Glomerular endothelial cell (primary cell): ENCODE measurements at places on chromosomes 3 and 15. TPM values are rescaled to one million over a fixed set of nuclear protein-coding genes. Genes with fewer than 3 reads are reported as not detected.
A peak's percentile ranks its signal among the peaks of the same experiment; 100 is the strongest.

- DNase-seq, result no peak
These were observed 20.9 kb downstream of the GREM1 start for GRCh38 chr15:32738666-32739065.

- DNase-seq, result peak; percentile 47
These were observed 289.8 kb upstream of the ROPN1 start for GRCh38 chr3:124281453-124282316.

DNA sequence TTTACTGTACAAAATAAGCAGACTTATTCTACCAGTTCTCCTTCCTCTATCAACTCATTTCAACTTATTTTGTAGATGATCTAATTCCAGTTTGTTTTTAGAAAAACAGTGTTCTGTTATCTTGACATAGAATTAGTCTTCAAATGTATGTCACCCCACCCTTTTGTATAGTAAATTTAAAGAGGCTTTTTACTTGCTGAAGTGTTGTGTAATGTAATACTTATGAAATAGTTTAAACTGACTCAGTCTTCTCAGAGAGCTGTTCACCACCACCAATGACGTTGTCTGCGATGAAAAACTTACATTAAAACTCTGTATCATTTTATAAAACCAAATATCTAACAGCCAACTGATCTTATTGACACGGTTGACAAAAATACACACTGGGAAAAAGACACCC, 82.9 kb downstream of the RAP2B start:
- no peak for DNase-seq

DNA sequence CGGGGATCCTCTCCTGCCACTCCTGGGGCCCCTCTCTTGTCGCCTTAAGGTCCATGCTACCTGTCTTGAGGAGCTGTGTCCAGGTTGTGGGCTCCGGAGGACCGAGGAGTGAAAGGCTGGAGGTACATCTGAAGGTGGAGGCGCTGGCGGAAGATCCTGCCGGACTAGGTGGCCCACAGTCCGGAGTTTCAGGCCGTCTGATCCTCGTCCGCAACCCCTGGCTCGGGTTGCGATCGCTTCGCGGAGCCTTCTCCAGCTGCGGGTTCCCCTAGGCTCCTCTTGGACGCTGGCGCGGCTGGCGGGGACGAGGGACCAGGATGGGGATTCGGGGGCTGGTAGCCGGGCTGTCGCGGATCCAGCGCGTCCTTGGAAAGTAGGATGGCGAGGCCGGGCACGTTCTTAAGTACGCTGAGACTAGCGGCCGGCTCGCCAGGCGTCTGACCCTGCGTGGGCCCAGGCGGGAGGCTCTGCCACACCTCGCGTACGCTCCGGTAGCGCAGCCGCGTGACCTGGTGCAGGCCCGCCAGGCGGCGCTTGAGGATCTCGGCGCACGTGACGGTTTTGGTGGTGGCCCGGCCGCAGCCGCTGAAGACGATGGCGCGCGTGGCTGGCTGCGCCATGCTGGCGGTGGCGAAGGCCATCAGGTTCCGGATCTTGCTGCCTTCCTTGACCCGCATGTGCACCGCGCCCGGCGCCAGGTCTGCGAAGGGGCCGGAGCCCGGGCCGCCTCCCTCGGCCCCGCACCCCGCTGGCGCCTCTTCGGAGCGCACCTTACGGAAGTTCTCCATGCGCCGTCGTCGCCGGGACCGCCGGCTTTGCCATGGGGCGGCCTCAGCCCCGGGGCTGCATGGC, 550 bp downstream of the RPP25 start:
- no peak for DNase-seq

DNA sequence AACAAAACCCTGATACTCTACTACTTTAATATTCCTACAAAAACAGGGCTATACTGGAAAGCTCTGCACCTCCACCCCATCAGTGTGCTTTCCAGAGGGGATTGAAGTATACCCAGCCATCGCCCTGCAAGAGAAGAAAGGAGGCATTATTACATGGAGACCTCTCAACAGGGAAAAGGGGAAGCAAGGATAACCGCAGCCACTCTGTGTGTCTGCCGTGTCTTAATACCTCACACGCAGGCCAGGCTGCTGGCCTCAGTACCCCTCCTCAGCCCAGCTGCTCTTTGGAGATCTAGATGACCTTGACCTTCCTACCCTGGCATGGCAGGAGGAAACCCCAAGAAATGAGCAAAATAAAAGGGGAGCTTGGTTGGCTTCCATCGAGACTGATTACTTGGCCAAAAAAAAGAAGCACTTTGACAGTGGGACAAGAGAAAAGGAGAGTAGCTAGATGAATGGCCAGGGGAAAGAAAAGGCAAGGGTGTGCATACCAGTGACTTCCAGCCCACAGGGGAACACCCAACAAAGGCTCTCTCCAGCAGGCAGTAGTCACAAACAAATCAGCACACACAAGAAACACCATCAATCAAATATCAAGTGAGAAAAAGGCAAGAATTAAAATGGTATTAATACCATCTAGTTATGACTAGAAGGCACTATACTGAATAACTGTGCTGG, 129.4 kb downstream of the STT3B start:
- DNase-seq, result no peak

DNA sequence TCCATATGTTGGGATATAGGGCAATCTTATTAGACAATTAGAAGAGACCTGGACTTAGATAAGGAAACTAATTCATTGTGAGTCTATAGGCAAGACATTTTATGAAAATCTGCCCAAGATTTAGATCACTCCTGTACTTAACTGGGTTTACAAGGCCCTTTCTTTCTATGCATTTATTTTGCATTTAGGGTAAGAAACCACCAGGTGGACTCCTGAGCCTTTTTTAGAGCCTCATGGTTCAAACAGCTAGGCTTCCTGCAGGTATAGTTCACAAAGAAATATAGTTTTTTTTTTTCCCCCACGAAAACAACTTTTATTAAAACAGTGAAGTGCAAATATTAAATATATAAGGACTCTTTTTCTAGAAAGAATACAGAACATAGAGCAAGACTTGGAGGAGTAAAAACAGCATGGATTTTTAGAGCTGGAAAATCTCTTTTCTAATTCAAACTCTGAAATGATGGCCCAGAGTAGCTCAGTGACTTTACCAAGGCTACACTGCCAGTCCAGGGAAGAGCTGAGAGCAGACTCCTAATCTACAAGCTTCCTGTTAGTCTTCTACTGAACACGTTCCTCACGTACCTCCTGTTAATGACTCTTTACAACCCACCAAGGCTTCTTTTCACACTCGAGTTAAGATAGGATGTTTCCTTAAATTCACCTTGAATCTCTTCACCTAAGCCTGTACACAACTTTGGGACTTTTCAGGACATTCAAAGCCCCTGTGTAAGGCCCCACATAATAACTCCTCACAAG, 400.9 kb upstream of the ATP11B start:
- no peak for DNase-seq

DNA sequence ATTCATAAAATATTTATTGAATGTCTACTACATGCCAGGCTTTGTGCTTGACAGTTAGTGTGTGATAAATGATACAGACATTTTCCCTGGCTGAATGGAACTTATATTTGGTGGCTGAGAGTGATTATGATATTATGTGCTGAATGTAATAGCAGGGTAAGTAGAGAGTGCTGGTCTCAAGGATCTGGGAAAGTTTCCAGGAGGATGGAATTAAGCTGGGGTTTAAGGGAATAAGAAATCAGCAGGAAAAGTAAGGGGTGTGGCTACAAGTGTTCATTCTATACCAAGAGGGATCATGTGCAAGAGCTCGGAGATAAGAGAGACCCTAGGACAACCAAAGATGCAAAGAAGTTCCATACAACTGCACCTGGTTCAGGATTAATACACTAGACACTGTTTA, 500.1 kb upstream of the CFAP20DC start:
- DNase-seq, result no peak

DNA sequence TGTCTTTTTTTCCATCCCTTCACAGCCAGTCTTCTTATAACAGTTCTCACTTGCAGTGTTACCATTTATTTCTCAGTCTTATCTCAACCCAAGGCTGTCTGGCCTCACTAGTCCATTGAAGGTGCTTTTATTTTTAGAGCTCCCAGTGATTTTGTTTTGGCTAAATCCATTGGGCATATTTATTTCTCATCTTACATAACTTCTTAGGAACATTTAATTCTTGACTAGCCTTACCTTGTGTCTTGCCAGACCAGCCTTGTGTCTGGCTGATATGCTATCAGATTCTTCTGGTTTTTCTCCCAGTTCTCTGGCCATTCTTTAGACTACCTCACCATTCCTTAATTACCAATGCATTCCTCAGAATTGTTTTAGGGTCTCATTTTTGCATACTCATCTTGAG, 42.3 kb upstream of the TUSC7 start:
- DNase-seq, result no peak

GRCh38 chr3:120052225-120052624, 42.0 kb downstream of the GSK3B start:
- no peak for DNase-seq

GRCh38 chr15:61220125-61220524, 9.0 kb downstream of the RORA start:
- no peak for DNase-seq

- DNase-seq, result no peak
These were observed 10.5 kb downstream of the CAPN7 start for GRCh38 chr3:15216501-15216900.

- DNase-seq, result no peak
These were observed 35.2 kb downstream of the SRPRB start for GRCh38 chr3:133840767-133841166.

DNA sequence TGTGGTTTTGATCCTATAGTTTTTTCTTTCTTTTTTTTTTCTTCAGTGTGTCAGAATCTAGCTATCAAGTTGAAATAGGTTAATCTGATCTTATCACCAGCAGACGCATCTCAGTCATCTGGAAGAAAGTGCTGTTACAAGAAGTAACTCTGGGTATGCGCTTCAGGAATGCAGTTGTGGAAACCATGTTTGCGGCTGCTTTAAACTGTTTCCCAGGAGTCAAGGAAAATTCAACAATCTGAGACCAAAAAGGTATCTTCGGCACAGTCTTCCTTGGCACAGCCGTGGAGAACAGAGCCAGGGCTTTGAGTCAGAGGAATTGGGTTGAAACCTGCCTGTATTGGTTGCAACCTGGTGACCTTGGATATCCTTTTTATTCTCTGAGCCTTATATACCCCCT, 59.9 kb downstream of the CD47 start:
- DNase-seq, result no peak

DNA sequence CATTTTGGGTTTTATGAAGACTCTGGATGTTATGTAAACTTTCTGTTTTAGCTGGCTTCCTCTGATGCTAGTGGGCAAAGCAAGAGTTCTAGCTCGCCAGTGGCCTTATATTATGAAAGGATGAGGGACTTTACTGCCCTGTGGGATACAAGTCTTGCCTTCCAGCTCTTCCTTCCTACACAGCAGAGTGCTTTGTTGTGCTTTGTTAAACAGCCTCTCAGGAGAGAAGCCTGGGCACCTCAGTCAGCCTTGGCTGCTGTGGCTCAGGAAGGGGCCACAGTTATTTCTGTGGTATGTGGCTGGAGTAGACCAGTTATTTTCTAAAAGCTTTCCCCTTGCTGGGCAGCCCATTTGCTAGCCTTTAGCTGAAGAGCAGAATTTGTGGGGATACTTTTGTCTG, 69.5 kb upstream of the SUCLG2 start:
- DNase-seq, result no peak

DNA sequence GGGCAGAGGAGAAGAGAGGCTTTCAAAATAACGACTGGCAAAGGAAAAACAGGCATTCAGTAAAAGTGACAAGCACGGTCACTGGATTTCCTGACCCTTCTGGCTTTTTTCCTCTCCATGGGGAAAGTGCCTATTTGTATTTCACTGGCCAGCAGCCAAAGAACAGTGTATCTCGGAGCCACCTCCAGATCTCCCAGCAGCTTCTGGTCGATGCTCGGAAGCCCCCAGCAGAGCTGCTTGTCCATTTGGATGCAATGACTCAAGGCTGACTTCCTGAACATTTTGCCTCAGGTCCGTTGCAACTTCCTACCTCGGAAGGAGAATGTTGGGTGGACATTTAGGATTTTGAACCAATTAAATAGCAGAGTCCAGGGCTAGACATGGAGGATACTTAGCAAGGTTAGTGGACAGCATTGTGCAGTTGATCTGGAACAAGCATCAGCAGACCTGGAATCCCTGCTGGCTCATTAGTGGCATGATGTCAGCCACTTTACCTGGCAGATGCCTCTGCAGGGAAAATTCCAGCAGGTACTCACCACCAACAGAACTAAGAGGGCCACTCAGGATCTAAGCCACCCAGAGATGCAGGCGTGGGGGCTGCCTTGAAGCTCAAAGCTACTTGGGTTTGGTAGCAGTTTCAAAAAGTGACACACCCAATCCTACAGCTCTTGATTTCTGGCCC, 1.1 kb downstream of the FAM107A start:
- peak; percentile 70 for DNase-seq

DNA sequence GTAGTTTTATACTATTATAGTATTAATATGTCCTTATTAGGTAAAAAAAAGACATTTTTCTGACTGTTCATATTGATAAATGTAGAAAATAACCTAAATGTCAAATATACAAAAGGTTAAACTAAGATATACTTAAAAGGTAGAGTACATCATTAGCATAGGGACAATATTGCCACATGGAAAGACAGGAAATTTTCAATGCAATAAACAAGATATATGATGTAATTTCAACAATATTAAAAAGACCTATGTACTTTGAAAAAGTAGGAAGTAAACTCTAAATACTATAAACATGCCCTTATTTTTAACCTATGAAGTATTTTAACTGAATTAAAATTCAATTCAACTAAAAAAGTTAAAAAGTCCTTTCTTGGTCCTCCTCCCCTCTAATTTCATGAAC, 1.9 kb downstream of the SPG11 start:
- no peak for DNase-seq

GRCh38 chr3:106711650-106712049, 665.6 kb upstream of the CCDC54 start:
- DNase-seq, result no peak

DNA sequence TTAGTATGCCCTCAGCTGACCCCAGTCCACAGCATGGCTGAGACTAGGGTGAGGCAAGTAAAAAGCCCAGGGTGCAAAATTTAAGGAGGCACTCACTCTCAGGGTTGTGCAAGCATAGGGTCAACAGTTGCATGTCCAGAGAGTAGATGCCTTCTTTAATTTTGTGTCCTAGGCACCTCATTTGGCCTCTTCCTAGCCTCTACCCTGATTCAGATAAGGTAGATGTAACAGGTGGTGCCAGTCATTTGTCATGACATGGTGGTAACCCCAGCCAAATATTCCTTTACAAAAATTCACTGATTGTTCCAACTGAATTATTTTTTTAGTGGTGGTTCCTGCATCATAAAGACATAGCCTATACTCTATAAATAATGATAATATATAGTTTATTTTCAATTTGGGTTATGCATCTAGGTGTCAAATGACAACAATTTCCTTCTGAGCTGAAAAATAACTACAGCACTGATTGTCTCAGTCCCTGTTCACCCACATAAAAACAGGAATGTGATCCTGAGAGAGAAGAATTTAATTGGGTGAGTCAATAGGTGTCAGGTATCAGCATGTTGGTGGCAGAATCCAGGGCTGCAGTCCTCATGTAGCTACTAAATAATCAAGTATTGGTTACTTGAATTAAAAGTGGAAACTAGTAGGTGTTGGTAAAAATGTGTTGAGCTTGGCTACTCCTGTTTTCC, 44.2 kb upstream of the TIPARP start:
- DNase-seq, result no peak

The ZIC4 gene
- total RNA-seq, result not detected in 2 replicates

The TUBGCP4 gene
- 9.0 and 11.3 TPM in 2 replicates for total RNA-seq

The OXTR gene
- total RNA-seq, result 1.1 and 4.8 TPM in 2 replicates

The DAPK2 gene
- total RNA-seq, result 3.0 and 22.3 TPM in 2 replicates

The GRIP2 gene
- total RNA-seq, result 0.06 TPM in 1 of 2 replicates, not detected in the other

The STARD5 gene
- 1.4 TPM in 2 replicates for total RNA-seq

The ZNF774 gene
- total RNA-seq, result 1.3 and 1.6 TPM in 2 replicates

The RGMA gene
- total RNA-seq, result 0.15 and 0.35 TPM in 2 replicates

The PP2D1 gene
- not detected in 2 replicates for total RNA-seq

The AMIGO3 gene
- 0.19 and 1.2 TPM in 2 replicates for total RNA-seq
